ENCODE measurements at places on chromosomes 11 and 22.

DNA sequence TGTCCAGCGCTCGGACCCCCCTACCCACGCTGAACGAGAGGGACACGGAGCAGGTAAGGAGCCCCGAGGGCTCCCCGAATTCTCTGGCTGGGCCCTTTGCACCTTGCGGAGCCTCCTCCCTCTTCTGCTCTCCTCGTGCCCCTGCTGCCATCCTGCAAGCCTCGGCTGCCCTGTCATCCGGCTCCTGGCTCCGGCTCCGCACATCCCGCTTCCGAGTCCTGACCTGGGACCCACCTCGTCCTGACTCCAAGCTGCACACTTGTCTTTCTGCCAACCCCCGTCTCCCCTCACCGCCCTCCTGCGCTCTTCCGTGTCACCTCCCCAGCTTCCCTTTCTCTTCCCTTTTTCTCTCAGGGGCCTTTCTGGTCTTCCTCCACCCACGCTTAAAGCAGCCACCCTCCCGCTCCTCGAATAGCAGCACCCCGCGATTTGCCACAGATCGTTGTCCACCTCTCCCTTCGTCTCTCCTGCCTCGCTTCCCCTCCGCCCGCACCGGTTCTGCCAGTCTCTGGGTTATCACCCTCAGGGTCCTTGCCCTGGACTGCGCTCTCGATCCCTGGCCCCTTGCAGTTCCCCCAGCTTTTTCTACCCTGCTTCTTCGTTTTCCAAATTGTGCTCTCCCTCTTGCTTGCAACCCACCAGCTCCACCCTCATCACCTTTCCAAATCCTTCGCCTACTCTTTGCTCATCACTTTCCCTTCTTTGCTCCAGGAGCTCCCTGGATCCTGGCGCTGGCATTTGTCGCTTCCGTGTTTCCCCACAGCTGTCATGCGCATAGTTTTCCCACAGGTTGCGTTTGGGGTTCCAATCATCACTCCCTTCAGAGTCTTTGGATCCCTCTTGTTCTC, 822 bp downstream of the MARK2 start:
- DNase-seq, result peak; percentile 66
- H3K36me3 ChIP-seq, result no peaks in the 10 kb centered on the region
- no peaks in the 10 kb centered on the region for H3K27me3 ChIP-seq
- peak overlapping the region; percentile 84 for H3K4me3 ChIP-seq
- peak overlapping the region; percentile 84 for H3K27ac ChIP-seq

DNA sequence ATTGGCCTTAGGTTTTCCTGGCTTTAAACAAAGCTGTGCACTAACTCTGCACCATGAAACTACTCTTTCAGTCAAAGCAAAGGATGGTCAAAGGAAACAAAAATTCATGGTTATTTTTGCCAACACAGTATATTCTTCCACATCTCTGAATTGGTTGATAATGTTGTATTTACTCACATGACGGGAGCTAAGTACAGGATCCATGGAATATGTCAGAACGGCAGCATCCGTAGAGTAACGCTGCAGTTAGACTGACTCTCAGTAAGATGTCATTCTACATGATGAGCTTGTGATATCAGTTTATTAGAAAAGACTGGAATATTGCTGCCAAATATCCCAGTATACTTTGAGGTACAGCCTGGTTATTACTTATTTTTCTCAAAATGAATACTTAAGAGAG, 172.1 kb downstream of the PGR start:
- no peak overlapping the region for H3K27ac ChIP-seq
- no peak for DNase-seq
- no peak overlapping the region for H3K4me3 ChIP-seq
- H3K4me1 ChIP-seq, result no peaks in the 10 kb centered on the region

DNA sequence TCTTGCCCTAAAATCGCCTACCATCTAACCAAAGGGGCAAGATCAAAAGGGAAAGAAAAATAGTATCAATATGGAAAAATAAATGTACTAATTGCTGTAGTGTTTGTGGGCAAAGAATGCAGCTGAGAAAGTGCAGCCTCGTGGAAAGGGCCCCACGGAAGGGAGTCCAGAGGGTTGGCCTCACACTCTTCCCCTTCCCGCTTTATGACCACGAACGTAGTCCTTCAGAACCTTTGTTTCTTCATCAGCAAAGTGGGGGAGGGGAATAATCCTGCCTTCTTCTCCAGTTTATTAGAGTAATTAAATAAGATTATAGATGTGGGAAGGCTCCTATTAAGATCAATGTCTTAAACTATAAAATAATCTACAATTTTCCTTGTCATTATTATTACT, 41.0 kb downstream of the FLI1 start:
- H3K27ac ChIP-seq, result no peak overlapping the region
- no peaks in the 10 kb centered on the region for H3K36me3 ChIP-seq
- no peak for DNase-seq
- H3K27me3 ChIP-seq, result no peaks in the 10 kb centered on the region
- H3K4me3 ChIP-seq, result no peak overlapping the region
- H3K4me1 ChIP-seq, result peaks cover 8% of the 10 kb centered on the region

DNA sequence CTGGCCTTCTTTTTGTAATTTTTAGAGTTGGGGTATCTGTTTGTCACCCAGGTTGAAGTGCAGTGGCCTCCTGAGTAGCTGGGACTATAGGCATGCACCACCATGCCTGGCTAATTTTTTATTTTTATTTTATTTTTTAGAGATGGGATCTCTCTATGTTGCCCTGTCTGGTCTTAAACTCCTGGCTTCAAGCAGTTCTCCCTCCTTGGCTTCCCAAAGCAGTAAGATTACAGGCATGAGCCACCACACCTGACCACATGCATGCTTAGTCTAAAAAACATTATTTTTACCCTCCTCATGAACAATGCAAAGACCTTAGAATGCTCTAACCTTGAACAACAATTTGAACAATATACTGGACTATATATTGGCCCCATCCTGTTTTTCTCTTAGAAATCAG, 22.1 kb upstream of the PITPNB start:
- H3K27me3 ChIP-seq, result no peaks in the 10 kb centered on the region
- no peak overlapping the region for H3K27ac ChIP-seq
- no peaks in the 10 kb centered on the region for H3K4me1 ChIP-seq
- DNase-seq, result no peak

GRCh38 chr11:6402561-6402981, 12.3 kb downstream of the SMPD1 start:
- peak; percentile 44 for DNase-seq
- H3K27ac ChIP-seq, result no peak overlapping the region
- no peaks in the 10 kb centered on the region for H3K36me3 ChIP-seq
- no peak overlapping the region for H3K4me3 ChIP-seq
- no peaks in the 10 kb centered on the region for H3K4me1 ChIP-seq

DNA sequence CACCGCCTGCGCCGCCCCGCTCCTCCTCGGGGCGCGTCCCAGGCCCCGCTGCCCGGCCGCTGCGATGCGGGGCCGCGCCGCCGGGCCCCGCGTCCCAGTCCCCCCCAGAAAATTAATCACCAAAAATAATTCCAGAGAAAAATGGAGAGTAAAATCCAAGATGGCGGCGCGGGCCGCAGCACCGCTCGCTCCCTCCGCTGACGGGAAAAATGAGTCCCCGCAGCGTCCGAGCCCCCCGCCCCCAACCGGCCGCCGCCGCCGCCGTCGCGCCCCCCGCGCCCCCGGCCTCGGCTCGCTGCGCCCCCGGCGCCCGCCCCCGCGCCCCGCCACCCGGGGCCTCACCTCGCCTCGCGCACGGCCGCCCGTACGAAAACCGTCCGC, at the start of gene KMT5B:
Gene KMT5B (minus strand): TSS at position 162 of the 381 bp plus-strand sequence. CDS start 23,220 bp downstream, outside the sequence.
- H3K36me3 ChIP-seq, result no peaks in the 10 kb centered on the region
- peak within 1 kb of the TSS; percentile 99 for H3K27ac ChIP-seq
- DNase-seq, result peak; percentile 63
- H3K4me3 ChIP-seq, result peak within 1 kb of the TSS; percentile 82
- H3K27me3 ChIP-seq, result no peaks in the 10 kb centered on the region

- no peaks in the 10 kb centered on the region for H3K4me1 ChIP-seq
- no peak for DNase-seq
- no peak overlapping the region for H3K27ac ChIP-seq
These were observed 28.3 kb downstream of the ACER3 start for GRCh38 chr11:76888989-76889388.

DNA sequence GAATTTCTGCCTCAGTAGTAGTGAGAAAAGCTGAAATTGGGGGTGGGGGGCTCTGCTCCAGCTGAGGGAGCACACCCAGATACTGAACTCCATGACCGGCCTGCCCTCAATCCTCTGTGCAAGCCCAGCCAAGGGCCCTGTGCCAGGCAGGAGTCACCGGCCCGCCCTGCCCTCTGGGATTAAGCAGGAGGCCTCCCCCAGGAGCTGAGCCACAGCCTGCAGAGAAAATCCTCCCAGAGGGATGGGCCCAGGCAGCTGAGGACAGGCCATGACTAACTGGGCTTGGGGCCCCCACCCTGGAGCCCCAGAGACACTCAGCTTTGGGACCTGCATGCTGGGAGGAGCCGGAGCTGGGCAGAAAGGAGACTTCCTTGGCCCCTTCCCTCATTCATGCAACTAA, 48.8 kb downstream of the MN1 start:
- no peak overlapping the region for H3K4me3 ChIP-seq
- H3K27me3 ChIP-seq, result no peaks in the 10 kb centered on the region
- H3K36me3 ChIP-seq, result no peaks in the 10 kb centered on the region
- peak; percentile 40 for DNase-seq
- H3K27ac ChIP-seq, result no peak overlapping the region
- no peaks in the 10 kb centered on the region for H3K4me1 ChIP-seq

- H3K4me3 ChIP-seq, result no peak overlapping the region
- no peaks in the 10 kb centered on the region for H3K4me1 ChIP-seq
- no peak for DNase-seq
- no peaks in the 10 kb centered on the region for H3K27me3 ChIP-seq
- H3K36me3 ChIP-seq, result no peaks in the 10 kb centered on the region
These were observed 151.1 kb upstream of the ISX start for GRCh38 chr22:34914846-34915245.

DNA sequence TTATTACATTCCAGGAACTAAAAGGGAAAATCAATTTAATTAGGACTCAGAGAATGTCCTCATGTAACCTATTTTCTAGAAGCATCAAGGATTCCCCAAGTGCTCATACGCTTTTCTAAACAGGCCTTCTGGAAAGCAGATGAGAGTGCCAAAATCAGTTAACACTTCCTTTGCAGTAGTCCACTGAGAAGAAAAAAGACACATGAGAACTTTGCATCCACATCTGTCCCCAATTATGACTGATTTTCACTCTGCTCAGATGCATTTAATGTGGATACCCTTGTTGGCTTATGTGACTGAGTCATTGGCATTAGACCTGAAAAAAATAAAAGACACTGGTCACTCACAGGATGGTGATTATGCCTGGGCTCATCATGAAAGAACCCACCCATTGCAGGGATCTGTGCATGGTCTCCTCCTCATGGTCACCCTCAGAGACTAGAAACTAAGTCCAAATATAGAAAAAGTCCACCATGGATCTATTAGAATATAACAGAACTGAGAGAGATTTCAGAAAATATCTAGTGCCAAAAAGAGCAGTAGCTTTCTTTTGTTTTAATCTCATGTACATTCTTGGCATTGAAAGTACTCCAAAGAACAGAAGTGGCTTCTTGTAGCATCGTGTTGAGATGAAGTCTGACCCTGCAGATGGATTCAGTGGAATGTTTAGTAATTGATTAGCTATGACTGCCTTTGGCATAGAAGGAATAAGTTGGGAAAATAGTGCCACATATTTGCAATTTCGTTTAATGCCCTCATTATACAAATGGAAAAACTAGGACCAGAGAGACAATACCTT, 48.8 kb upstream of the FIBIN start:
- H3K36me3 ChIP-seq, result no peaks in the 10 kb centered on the region
- no peak overlapping the region for H3K27ac ChIP-seq
- DNase-seq, result no peak
- H3K4me3 ChIP-seq, result no peak overlapping the region

DNA sequence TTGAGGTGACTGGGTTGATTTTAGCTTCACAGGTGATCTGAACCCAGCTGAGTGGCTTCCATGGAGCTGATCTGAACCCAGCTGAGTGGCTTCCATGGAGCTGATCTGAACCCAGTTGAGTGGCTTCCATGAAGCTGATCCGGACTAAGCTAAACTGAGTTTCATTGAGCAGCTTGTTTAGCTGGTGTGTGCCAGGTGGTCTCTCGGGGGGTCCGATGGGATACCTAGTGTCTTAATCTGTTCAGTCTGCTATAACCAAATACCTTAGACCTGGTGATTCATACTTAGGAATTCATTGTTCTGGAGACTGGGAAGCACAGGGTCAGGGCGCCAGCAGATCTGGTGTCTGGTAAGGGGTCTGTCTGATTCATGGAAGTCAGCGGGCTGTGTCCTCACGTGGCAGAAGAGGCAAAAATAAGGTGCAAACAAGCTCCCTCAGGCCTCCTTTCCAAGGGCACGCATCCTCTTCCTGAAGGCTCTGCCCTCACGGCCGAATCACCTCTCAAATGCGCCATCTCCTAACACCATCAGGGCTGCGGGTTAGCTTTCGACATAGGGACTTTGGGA, 52.5 kb upstream of the KCNQ1OT1 start:
- no peak overlapping the region for H3K4me3 ChIP-seq
- no peaks in the 10 kb centered on the region for H3K4me1 ChIP-seq
- no peaks in the 10 kb centered on the region for H3K36me3 ChIP-seq
- no peak overlapping the region for H3K27ac ChIP-seq

DNA sequence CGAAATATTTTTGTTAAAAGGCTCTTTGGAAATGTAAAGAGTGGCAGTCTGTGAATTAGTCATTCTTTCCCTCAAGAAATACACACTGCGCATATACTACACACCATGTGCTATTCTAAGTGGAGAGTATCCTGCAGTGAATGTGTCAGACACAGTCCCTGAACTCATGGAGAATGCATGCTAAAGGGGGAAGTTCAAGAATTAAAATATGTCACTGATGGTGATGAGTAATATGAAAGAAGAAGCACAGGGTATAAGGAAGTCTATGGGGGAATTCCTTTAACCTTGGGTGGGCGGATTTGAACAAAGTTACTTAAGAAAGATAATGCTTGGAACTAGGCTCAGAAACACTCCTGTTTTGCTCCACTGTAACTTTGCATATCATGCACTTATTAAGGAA, 153.0 kb downstream of the LRRC4C start:
- H3K36me3 ChIP-seq, result no peaks in the 10 kb centered on the region
- no peaks in the 10 kb centered on the region for H3K4me1 ChIP-seq
- no peaks in the 10 kb centered on the region for H3K27me3 ChIP-seq
- no peak for DNase-seq

DNA sequence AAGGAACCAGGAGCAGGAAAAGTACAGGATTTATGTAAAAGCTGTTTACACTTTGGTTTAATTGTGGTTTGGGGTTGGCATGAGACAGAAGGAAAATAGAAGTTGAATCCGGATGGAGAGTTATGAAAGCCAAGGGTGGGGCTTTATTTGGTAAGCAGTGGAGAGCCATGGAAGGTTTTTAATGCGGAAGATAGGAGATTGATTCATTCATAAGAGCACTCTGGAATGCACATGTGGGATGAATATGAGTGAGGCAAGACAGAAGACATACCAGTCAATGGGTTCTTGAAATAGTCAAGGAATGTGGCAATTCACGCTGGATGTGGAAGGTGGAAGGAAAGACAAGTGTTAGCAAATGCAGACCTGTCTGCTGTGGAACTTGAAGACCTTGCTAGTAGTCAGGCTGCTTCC, 9.3 kb upstream of the GLB1L3 start:
- peaks cover 2% of the 10 kb centered on the region for H3K27me3 ChIP-seq
- H3K4me3 ChIP-seq, result no peak overlapping the region
- H3K27ac ChIP-seq, result no peak overlapping the region
- no peaks in the 10 kb centered on the region for H3K36me3 ChIP-seq
- H3K4me1 ChIP-seq, result no peaks in the 10 kb centered on the region
- DNase-seq, result peak; percentile 32
